ENCODE measurements at places on chromosomes 16 and 17. TPM values are rescaled to one million over a fixed set of nuclear protein-coding genes. Genes with fewer than 3 reads are reported as not detected.

DNA sequence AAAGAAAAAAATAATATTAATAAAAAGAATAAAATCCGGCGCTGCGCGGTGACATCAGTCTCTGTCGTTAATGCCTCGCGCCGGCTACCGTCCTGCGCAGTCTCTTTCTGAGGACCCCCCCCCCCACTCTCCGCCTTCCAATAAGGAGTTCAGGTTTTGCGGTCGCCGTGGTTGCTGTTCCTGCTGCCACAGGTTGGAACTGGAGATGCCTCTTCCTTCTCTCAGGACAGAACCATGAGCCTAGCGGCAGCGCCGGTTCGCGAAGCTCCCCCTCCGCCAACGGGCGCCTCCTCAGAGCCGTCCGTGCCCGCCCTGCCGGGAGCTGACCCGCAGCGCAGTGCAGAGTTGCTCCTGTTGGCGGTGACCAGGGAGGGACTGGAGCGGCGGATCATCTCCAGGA is 2093.4 kb downstream of the TP53TG3F start:
- no peak for DNase-seq

DNA sequence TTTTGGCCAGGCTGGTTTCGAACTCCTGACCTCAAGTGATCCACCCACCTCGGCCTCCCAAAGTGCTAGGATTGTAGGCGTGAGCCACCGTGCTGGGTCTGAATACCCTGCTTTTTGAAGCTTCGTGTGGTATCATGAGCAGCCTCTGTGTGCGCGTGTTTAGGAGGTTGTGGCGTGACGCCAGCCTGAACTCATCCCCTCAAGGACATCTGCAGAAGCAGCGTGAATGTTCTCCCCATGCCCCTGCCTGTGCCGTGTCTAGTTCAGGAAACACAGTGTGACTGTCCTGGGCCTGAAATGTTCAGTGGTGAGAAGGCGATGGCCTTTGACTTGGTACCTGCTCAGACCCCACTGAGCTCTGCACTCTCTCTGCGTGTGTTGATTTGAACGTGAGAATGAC is 35.6 kb downstream of the RNF213 start:
- DNase-seq = peak; percentile 20

- DNase-seq = no peak
Observed at GRCh38 chr17:550463-551180, 164.0 kb downstream of the VPS53 start.

GRCh38 chr17:35578929-35579432 is 610 bp upstream of the PEX12 start:
- DNase-seq = no peak

DNA sequence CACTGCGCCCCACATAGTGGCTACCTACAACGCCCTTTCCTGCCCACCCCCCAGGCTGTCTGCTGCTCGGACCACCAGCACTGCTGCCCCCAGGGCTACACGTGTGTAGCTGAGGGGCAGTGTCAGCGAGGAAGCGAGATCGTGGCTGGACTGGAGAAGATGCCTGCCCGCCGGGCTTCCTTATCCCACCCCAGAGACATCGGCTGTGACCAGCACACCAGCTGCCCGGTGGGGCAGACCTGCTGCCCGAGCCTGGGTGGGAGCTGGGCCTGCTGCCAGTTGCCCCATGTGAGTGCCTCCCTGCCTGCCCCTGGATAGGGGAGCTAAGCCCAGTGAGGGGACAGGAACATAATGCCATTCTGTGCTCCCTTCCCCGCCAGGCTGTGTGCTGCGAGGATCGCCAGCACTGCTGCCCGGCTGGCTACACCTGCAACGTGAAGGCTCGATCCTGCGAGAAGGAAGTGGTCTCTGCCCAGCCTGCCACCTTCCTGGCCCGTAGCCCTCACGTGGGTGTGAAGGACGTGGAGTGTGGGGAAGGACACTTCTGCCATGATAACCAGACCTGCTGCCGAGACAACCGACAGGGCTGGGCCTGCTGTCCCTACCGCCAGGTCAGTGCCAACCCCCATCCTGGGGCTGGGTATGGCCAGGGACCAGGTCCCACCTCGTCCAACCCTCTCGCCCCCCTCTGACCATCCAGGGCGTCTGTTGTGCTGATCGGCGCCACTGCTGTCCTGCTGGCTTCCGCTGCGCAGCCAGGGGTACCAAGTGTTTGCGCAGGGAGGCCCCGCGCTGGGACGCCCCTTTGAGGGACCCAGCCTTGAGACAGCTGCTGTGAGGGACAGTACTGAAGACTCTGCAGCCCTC is 7.1 kb downstream of the GRN start:
- no peak for DNase-seq

CNTNAP4 gene
- total RNA-seq = 0.21 TPM

DNA sequence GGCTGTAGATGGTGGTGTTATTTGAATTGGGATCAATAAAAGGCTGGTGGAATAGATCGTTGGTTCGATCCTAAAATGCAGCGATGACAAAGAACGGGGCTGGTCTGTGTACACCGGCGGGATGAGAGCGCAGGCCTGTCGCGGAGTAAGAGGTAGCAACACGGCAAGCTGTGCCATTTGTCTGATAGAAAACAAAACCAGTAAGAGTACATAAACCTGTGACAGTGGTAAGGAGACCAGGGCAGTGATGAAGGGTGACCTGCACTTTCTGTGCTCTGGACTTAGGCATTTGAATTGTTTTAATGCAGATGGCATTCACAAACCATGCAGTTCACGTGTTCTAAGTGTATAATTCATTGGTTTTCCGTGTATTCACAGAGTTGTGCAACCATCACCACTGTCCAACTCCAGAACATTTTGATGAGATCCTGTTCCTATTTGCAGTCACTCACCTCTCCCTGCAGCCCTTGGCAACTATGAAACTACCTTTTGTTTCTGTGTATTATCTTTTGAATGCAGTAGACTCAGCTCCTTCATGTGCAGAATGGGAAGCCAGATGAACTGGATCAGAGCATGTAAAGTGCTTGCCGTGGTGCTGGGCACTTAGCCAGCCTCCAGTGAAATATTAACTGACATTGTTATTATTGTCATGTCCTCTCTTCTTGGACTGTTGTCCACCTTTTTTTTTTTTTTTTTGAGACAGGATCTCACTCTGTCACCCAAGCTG is 286.1 kb downstream of the SNX29 start:
- no peak for DNase-seq

GRCh38 chr16:5885521-5885920 is 787.9 kb upstream of the EEF2KMT start:
- no peak for DNase-seq

- no peak for DNase-seq
Observed at GRCh38 chr16:71467810-71468209, 5.8 kb upstream of the ZNF23 start.

DNA sequence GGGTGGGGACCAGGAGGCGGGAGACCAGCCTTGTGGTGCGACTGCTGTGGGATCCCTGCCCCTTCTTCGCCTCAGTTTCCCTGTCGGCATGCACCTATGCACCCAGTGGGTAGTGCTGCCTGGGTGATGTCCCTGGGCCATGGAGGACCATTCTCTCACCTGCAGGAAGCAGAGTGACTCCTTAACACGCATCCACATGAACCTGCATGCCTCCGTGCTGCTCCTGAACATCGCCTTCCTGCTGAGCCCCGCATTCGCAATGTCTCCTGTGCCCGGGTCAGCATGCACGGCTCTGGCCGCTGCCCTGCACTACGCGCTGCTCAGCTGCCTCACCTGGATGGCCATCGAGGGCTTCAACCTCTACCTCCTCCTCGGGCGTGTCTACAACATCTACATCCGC is 25.2 kb downstream of the ADGRG5 start:
- DNase-seq = no peak

GRAPL gene
- 1.0 TPM for total RNA-seq

- no peak for DNase-seq
Observed at GRCh38 chr16:79047337-79047736, 553.2 kb downstream of the MAF start.

DNA sequence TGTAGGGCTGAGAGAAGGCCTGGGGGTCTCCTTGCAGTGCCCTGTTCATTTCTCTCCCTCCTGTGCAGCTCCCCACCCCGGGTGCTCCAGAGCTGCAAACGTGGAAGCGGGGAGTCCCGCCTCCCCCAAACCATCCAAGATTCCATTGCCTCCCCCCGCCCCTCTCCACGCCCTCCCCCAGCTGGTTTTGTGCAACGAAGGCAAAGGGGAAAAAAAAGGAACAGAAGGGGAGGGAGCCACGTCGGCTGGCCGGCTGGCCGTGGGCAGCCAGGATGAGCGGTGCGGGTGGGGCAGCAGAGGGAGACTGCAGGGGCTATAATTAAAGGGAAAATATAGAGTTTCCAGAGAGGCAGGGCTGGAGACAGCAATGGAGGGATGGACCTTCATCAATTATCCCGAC is 1.7 kb upstream of the COL1A1 start:
- peak; percentile 20 for DNase-seq
